CD4-positive, alpha-beta T cell treated with Interleukin-15 for 4 hours (primary cell): ENCODE measurements at places on chromosomes 12 and 14.

DNA sequence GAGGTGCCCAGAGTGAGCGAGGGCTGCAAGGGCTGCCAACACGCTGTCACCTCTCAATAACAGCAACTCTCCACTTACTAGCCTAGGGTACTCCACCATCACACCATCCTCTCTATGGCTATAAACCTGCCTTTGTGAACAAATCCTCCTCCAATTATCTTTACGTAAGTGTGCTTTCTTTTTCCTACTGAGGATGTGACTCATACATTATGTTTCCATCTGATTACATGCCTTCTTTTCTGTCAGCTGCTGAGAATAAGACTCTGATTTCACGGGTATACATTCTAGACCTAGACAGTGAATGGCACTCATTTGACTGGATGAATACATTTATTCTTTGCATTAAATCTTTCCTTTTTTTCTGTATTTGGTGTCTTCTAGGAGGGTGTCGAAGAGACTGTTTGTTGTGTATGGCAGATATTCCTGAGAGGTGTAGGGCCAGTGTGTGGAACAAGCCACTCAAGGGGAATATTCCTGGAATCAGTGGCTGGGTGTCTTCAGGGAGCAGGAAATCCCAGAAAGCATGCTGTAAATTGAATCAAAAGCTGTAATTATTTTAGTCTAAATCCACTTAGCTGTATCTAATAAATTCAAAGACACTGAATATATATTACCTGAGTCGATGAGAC lies 327.3 kb upstream of the TMTC1 start:
- DNase-seq = no peak

- no peak for DNase-seq
Measured at GRCh38 chr12:107938446-107938845, 163.9 kb downstream of the ASCL4 start.

- DNase-seq = no peak
Measured at GRCh38 chr14:89180546-89180945, 236.5 kb downstream of the FOXN3 start.

GRCh38 chr12:109020796-109021380 lies at the start of gene SVOP:
SVOP (minus strand) TSS chr12:109021068; CDS start chr12:109020868, 200 bp downstream.
- no peak for DNase-seq

DNA sequence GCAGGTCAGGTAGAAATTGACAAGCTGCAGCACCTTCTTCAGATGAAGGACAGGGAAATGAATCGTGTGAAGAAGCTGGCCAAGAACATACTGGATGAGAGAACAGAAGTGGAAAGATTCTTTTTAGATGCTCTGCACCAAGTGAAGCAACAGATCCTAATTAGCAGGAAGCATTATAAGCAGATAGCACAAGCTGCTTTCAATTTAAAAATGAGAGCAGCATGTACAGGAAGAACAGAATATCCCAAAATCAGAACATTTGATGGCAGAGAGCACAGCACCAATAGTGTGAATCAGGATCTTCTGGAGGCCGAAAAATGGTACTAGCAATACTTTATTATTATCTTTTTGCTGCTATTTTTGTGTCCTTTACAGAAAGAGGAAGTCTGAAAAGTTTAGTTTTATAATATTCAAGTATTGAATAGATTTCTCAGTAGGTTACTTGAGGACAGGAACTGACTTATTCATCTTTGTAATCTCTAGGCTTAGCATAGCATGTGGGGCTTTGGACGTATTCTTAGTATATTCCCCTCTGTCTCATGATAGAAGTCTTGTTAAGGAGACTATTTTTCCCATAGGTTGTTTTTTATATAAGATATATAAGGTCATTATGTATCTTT lies 30.8 kb downstream of the BBOF1 start:
- no peak for DNase-seq

DNA sequence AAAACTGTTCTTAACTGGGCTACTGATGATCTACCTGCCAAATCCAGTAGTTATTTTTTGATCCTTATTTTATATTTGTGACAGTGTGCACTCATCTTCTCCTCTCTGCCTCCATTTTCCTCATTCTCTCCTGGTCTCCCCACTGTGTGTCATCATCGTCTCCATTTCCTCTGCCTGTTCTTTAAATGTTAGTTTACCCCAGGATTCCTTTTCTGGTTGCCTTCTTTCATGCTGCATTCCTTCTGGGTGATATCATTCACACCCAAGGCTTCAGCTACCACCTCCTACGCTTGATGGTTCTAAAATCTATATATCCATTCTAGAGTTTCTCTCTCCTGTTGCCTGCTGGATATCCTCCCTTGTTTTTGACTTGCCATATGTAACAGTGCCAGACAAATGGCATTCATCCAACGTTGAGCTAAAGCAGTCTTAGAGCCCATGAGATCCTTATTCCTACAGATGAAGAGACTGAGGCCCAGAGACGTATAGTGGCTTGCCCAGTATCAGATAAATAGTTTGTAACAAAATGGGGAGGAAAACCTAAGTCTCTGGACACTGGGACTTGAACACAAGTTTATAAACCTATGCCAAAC lies 109.5 kb downstream of the DIP2B start:
- DNase-seq = no peak

DNA sequence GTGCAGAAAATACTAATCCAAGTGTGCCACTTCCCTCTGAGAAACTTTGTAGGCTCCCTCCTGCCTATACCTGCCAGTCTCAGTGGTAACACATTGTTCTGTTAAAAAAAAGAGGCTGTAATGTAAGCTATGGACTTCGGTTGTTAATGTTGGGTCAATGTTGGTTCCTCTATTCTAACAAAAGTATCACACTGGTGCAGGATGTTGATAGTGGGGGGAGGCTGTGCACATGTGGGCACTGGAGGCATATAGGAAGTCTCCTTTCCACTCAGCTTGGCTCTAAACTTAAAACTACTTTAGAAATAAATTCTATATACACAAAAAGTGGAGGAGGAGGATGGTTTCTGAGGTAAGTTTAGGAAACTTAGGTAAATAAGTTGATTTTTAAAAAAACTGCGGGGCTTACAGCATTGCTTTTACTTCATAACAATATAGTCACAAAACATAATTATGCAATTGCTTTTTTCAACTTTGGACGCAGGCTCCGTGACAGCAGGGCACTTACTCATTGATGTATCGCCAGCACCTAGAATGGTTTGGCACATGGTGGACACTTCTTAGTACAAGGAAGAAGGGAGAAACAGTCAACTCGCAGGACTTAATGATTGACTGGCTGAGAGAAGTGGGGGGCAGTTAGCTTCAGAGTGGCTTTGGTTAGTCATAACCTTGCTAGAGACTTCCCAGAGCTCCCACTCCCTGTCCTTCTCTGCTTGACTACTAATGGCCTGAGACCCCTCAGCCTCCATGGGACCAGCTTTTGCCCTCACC lies 7.9 kb upstream of the NYNRIN start:
- DNase-seq = no peak
